ENCODE measurements at places on chromosomes 4 and X.

DNA sequence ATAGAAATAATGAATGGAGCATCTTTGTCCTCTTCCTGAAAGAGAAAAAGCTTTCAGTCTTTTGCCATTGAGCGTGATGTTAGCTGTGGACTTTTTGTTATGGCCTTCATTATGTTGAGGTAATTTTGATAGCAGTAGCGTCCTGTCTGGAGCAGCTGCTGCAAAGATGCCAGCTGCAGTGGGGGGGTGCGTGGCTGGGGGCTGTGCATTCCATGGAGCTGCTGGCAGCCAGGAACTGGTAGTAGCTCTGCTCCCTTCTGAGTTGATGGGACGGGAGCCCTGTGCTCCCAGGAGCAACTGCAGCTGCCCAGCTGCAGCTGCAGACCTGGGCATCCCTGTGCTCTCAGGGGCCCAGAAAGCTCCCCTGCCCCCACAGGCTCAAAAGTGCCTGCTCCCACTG lies 50.4 kb downstream of the CCDC160 start:
- peak; percentile 70 for DNase-seq

DNA sequence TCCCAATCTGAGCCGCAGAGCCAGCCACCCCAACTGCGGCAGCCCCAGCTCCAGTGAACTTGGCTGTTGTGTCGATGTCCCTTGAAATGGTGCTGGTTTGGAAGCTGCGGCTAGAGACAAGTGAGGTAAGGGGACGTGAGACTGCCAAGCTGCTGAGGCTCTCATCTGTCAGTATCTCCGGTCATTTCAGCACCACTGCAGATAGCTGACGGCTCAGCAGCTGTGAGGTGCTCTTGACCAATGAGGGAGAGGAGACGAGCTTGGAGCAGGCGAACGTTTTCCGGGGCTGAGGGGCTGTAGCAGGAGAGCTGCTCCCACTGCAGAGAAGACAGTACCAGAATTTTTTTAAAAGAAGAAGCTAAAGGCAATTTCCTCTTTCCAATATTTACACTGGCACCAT lies 175.5 kb upstream of the CASK start:
- peak; percentile 38 for DNase-seq

GRCh38 chr4:155578219-155578618 lies 88.4 kb upstream of the GUCY1A1 start:
- no peak for DNase-seq

GRCh38 chr4:1859389-1859753 lies 3.4 kb upstream of the LETM1 start:
- DNase-seq: no peak

DNA sequence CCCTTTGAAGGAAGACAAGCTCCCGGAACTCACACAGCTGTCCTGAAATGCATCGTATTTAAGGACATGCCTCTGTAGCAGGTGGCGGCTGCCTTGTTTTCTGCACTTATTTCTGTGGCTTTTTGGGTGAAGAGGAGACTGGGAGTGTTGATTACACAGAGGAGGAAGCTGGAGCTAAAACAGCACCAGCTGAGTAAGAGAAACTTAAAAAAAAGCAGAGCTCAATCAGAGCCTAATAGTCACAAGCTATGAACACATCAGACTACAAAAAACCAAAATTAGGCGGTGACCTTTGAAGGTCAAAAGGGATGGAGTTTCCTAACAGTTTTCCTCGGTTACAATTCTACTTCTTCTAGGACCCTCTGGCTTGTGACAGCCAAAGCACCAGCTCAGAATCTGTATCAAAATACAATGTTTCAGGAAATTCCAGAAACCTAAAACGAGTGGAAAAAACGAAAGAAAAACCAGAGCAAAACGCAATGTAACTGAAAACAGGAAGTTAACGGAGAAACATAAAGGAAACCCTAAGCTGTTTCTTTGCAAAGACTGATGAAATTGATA lies 13.5 kb downstream of the PRKX start:
- DNase-seq: peak; percentile 54

DNA sequence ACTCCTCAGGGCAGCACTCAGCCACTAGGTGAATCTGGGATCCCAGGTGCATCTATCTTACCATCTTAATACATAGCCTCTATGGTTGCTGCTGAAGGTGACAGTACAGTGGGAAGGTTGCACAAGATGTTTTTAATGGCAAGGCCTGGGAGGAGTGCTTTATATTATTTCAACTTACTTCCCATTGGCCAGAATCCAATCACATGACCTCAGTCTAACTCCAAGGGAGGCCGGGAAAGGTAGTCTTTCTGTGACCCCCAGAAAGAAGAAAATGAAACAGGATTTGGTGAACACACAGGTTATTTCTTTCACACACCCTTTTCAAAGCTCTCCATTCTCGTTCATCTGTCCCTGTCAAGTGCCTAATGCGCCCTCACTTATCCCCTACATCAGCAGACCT lies 189.1 kb upstream of the ATP6AP2 start:
- DNase-seq: no peak

DNA sequence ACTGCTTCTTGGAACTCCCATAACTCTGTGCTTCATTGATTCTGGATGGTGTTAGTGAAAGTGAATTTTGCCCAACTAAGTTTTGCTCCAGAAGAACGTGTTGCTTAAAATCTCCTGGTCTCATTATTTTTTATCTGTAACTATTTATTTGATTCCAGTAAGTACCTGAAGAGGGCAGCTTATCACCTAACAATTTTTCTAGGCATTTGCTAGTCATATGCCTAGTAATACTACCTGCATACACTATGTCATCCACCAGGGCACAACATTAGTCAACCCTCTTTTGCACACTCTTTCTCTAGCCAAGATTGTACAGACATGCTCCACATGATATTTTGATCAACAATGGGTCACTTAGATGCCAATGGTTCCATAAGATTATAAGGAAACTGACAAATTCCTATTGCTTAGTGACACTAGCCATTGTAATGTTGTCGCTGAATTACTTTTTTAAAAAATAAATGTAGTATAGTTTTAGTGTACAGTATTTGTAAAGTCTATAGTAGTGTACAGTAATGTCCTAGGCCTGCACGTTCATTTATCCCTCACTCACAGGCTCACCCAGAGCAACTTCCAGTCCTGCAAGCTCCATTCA lies 499.9 kb upstream of the AADAT start:
- peak; percentile 5 for DNase-seq

- DNase-seq: no peak
These were observed 14.3 kb upstream of the RAB28 start for GRCh38 chr4:13498469-13498868.

DNA sequence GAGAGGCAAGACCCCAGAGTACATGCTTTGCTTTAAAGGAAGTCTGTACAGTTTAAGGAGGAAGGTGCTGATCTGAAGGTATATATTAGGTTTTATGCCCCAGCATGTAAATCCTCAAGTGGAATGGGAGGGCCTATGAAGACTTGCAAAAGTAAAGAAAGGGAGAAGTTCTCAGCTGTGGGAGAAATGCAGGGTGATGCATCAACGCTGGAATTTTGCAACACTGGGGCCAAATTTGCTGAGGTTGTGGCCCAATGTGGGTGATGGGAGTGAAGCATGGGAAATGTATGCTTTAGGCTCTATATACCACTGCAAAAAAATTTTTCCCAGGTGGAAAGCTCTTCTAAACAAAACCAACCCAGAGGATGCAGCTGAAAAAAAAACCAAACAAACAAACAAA lies 33.8 kb upstream of the GPR174 start:
- no peak for DNase-seq

DNA sequence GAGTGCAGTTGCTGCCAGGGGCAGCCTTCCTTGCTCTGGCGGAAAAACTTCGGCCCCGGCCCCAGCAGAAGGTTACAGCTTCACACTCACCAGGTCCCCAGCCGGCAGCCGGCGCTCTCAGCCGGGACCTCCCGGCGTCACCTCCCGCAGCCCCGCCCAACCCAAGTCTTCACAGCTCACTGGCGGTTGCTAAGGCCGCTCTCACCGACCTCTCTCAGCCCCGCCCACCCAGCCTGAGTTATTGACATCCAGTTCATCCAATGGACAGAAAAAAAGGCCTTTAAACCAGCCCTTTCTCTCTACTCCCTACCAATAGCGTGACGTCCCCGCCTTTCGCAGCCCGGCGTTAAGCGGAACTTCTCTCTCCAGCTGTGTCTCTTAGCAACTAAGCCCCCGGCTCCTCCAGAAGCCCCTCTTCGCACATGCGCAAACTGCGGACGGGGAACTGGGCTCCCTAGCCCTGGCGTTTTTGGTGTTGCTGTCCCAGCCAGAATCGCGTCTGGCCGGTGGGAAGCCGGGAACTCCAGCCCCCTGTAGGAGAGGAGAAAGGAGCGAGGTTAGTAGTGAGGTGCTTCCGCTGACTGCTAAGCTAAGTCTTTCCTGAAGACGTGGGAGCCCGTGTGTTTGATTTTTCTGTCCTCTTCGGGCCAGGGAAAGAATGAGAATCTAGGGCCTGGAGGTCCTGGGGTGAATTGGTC lies at the start of gene BBS12:
TSS of gene BBS12 (plus strand) at position 376 of the 698 bp plus-strand sequence. CDS start 9,189 bp downstream, outside the sequence.
- peak; percentile 100 for DNase-seq

GRCh38 chrX:2220829-2221567 lies 279.8 kb downstream of the DHRSX start:
- DNase-seq: no peak

DNA sequence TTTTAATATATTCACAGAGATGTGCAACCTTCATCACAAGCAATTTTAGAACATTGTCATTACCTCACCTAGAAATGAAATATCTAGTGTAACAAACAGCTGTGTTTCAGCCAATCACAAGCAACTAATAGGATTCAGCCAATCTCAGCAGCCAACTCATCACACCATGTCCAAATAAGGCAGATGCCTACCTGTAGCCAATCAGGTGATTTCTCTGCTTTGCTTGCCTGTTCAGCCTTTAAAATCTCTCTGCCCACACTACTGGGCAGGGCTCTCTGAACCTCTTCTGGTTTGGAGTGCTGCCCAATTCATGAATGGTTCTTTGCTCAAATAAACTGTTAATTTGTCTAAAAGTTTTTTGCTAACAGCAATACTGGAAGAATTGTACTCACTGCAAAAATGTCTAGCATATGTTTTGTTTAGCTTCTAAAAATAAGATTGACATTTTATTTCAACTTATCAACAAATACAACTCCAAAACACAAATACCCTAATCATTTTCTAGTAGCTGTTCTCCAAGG lies 52.4 kb upstream of the IGFBP7 start:
- DNase-seq: no peak

GRCh38 chrX:81304563-81304962 lies 102.7 kb downstream of the SH3BGRL start:
- no peak for DNase-seq

- DNase-seq: no peak
These were observed 104.1 kb upstream of the MCF2 start for GRCh38 chrX:139811942-139812629.

DNA sequence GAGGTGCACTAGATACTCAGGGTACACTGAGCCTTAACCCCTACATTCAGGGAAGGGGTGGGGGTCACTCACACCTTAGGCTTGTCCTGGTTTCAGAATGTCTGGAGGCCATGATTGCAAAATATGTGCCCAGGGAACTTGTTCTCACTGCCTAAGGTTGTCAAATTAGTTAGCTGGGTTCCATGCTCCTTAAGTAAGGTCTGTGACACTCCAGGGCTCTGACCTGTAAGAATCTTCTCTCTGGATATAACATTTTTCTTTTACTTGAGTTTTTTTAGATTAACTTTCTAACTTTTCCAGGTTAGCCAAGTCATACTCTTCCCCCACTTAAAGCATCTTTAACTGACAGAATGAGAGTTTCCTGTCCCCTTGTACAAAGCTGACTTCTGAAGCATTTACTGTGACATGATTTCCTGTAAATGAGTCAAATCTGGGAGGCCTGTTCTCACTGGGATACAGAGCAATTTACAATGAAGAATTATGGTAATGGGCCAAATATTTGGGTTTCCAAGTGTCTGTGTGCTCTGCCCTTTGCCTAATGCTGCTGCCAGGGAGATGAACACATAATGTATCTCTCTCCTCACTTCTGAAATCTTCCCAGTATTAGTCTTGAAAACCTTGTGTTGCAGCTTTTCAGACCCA lies 101.7 kb downstream of the GATB start:
- peak; percentile 58 for DNase-seq

- no peak for DNase-seq
These were observed 18.1 kb downstream of the CPLX1 start for GRCh38 chr4:807792-808191.

- DNase-seq: no peak
These were observed 214.1 kb upstream of the GEMIN8 start for GRCh38 chrX:14243823-14244222.

GRCh38 chrX:6021316-6022091 lies 207.2 kb downstream of the NLGN4X start:
- peak; percentile 58 for DNase-seq

GRCh38 chr4:13164783-13165331 lies 319.3 kb downstream of the RAB28 start:
- no peak for DNase-seq

- DNase-seq: peak; percentile 2
These were observed 1150.1 kb downstream of the STIM2 start for GRCh38 chr4:28010577-28011240.

DNA sequence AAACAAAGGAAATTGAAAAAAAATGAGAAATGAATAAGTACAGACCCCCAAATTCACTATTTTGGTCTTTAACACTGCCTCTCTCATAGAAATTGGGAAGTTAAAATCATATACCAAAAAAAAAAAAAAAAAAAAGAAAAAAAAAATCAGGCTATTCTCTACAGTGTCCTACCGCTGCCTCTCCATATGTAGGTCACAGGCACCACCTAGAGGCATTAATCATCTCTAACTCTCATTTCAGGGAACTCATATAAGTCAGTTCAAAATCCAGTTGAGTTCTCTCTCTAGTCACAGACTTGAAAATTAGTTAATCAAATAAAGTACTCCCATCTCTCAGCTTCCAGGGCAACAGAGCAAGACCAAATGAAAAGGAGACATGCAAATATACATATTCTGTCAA lies 47.9 kb downstream of the COX18 start:
- DNase-seq: peak; percentile 56

- DNase-seq: peak; percentile 45
These were observed 924.0 kb upstream of the INTU start for GRCh38 chr4:126708716-126709115.

All from tongue (tissue), 3 donors.